ENCODE measurements at places on chromosomes 5 and 9.

GRCh38 chr5:131245312-131245711 is 18.5 kb upstream of the CDC42SE2 start:
- DNase-seq: no peak

GRCh38 chr9:126063326-126063725 is 263.3 kb upstream of the MVB12B start:
- DNase-seq: no peak

GRCh38 chr5:149397530-149397929 is 18.4 kb upstream of the IL17B start:
- no peak for DNase-seq

GRCh38 chr9:1047591-1048230 is 2.4 kb upstream of the DMRT2 start:
- DNase-seq: peak; percentile 41

GRCh38 chr5:107821288-107821687 is 150.6 kb upstream of the EFNA5 start:
- DNase-seq: no peak

GRCh38 chr9:133704711-133705181 is 33.4 kb downstream of the SARDH start:
- DNase-seq: no peak

DNA sequence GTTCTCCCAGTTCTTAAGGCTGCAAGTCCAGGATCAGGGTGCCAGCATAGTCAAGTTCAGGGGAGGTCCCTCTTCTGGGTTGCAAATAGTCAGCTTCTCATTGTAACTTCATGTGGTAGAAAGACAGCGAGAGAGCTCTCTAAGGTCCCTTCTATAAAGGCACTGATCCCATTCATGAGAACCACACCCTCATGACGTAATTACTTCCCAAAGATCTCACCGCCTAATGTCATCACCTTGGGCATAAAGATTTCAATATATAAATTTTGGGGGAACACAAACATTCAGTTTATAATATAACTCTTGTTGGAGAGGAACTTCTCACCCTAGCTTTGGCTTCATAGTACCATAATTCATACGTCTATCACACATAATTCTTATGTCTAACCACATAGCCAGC is 203.9 kb upstream of the VLDLR start:
- DNase-seq: no peak

DNA sequence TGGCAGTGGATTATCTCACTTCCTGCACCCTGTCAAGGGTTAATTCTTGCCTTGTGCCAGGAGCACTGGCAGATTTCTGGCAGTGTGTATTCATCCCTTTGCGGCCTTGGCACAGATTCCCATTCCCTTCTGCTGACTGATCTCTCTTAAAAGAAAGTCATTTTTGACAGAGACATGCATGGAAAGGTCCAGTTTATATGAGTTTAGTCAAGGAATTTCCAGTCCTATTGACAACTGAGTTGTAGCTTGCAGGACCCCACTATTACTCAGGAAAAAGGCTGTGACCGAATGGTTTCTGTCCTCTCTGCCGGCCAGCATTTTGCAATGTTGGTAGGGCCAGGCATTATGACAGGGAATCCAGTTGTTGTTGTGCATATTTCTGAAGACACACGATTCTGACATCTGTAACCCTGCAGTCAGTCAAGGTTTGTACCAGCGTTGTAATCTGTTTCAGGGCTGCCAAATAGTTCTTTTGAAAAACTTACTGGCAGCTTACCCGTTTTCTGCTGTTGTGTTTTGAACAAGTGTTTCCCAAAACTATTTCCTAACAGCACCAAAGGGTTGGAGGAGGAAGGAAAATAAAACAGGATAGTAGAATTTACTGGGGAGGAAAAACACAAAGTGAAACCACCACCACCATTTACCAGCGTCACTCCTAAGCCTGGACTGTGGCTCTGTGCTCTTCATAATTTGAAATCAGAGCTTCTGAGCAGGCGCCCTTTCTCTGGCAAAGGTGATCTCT is 243.4 kb upstream of the KLF4 start:
- no peak for DNase-seq

DNA sequence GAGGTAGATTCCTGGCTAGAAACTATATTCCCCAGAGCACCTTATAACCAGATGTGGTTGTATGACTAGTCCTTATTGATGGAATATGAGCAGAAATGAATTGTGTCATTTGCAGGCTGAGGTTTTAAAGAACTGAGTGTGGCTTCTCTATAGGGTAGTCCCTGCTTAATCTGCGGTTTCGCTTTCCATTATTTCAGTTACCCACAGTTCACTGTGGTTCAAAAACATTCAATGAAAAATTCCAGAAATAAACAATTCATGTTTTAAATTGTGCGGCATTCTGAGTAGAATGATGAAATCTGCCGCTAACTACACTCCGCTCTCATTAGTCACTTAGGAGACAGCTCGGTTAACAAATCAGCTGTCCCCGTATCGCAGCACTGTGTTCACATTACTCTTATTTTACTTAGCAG is 65.1 kb downstream of the ANKRD55 start:
- no peak for DNase-seq

- DNase-seq: no peak
These were observed 233.2 kb upstream of the PRDM9 start for GRCh38 chr5:23274171-23274570.

DNA sequence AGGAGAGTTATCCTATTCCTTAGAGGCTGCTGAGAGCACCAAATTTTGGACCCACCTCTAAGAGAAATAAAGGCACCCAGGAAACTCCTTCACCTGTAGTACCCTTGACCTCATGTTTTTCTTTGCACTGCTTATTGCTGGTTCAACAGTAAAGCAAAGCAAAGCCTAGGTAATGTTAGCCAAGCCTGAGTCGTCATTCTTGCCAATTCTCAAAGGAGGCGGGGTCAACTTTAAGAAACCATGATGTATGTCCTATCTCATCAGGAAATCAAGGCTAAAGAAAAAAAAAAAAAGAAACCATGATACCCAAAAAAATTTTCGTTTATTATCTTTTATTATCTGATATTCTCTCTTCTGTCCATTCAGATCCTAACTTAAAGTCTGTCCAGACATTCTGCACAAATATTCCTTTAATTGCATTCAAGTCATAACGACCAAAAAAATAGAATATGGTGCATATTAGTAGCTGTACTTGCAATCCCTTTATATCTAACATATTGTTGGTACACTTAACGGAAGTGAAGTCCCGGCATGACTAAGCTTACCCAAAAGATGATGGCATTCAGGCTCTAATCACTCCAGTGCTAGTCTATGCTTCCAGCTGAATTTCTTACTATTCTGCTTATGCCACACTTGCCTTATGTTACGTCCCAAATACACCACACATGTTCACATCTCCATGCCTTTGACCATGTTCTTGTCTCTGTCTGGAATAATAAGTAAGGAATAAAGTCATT is 1.8 kb downstream of the AUH start:
- DNase-seq: no peak

- DNase-seq: no peak
These were observed 14.3 kb upstream of the SNCAIP start for GRCh38 chr5:122297587-122298298.

GRCh38 chr9:89795538-89796195 is 190.9 kb downstream of the GADD45G start:
- DNase-seq: peak; percentile 49

- DNase-seq: no peak
These were observed 46.1 kb downstream of the NR6A1 start for GRCh38 chr9:124725068-124725452.

DNA sequence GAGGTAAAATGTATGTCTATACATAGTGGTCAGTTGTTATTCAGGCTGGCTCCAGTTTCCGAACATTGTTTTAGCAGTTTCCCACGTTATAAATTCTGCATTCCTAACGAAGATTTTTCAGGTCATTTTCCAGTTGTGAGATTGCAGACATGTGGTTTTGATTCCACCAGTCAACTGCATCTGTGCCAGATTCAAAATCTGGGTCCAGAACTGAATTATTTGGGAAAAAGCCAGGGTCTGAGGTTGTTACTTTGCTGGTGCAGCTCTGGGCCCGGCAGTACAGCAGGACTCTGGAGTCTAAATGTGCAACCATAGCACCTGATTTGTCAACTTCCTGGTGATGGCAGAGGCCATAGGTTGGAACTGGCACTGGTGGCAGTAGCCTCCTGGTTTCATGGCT is 105.7 kb upstream of the MEGF10 start:
- DNase-seq: no peak

- no peak for DNase-seq
These were observed 34.4 kb upstream of the CCDC112 start for GRCh38 chr5:115330830-115331229.

- no peak for DNase-seq
These were observed 117.4 kb downstream of the WNK2 start for GRCh38 chr9:93301291-93301811.

- no peak for DNase-seq
These were observed 21.1 kb upstream of the LVRN start for GRCh38 chr5:115941051-115941675.

DNA sequence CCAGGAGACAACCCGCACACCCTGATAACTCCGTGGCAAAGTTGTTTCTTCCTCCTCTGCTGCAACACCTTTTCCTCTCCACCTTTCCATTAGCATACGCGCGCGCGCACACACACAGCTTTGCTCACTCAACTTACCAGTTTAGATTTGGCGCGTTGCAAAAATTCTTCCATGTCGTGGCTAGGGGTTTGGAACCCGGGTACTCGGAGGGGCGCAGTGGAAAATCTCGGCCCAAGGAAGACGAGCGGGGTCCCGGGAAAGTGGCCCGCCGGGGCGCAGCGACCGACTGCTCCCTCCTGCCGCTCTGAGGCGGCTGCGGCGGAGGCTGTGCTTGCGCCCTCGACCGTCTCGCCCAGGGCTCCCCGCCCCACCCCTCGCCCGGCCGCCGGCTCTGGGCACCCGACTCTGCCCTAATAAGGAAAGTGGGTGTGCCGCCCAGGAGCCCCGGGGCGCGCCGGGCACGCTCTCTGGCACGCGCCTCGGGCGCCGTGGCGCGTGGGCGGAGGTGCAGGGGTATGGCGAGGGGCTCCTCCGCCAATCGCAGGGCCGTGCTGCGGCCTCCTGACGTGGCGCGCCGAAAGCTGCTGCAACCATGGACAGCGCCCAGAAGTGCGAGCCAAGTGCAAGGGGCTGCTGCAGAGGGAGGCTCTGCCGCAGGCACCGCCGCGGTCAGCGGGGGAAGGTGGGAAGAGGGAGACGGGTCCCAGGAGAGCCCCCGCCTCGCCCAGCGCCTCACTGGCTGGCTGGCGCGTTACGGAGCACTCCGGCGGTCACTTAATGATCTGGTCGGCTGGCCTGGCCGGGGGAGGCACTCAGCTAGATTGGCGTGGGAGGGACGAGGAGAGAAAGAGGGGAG is at the start of gene PRUNE2:
Gene PRUNE2, minus strand, starts transcription at position 324 of the 856 bp plus-strand sequence. Its CDS starts 151 bp downstream, at position 173.
- DNase-seq: peak; percentile 91

DNA sequence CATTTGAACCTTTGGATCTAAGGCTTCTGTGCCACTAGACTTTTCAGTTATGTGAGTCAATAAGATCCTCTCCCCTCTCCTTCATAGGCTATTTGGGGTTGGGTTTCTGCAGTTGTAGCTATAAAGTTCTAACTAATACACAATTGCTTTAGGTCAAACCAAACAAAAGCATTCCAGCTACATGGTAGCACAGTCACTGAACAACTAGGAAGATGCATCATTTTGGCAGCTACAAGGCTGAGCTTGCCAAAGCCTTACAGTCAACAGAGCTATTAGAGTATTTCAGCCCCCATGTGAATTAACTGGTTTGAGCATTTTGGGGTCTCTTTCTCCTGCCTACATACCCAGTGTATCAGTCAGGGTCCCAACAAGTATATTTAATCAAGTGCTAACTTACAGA is 234.6 kb downstream of the ZNF608 start:
- DNase-seq: no peak

DNA sequence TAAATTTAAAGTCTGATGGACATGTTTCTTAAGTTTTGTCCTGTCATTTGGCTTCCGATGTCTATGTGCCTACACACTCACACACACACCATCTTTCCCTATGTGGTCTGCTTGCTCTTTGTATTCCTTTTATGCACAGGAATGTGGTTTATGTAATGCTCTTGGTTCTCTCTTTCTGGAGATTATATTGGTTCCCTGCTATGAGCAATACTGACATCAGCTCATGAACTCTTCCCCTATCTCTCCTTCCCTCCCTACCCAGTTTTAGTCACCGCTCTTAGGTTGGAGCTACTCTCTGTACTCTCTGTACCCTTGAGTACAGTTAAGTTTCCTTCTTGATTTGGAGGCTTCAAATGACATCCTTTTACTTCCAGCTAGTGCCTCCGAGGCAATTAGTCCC is 77.9 kb upstream of the MVB12B start:
- no peak for DNase-seq

DNA sequence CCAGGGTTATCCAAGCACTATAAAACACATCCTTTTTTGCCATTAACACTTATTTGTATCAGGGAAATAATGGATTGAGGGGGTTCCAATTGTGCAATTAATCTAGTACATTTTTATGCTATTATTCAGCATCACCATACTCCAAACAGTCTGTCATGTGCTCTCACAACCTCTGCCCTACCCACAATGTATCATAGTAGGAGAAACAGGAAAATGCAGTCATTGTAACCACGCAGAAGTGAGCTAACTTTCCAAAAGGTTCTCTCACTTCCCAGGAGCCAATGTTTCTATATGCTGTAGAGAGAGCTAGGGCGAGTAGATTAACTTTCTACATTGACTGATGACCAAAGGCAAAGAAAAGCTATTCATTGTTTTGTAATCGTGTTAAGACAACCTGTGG is 29.8 kb downstream of the DAB2 start:
- no peak for DNase-seq

DNA sequence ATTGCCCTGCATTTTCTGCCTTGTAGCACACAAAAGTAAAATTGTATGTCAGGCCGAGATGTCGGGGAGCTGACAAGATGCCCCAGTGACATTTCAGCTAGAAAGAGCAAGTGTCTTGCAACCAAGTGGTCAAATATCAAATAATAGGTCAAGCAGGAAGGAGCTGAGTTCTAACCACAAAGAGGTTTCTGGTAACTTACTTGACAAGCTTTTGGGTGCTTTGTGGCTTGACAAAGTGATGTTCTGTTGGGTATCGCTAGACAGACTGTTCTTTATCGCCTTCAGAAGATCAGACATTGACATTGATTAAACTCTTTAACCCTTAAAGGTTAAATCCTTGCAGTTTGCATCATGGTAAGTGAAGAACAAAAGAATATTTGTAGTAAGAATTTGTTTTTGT is 419.9 kb downstream of the CCDC171 start:
- no peak for DNase-seq

GRCh38 chr5:102743900-102744299 is 11.2 kb upstream of the PAM start:
- no peak for DNase-seq

- no peak for DNase-seq
These were observed 29.8 kb downstream of the PIK3R1 start for GRCh38 chr5:68245319-68245718.

GRCh38 chr9:117744856-117745389 is 40.7 kb downstream of the TLR4 start:
- peak; percentile 37 for DNase-seq

GRCh38 chr5:75886706-75887105 is 169.5 kb upstream of the POC5 start:
- peak; percentile 10 for DNase-seq

DNA sequence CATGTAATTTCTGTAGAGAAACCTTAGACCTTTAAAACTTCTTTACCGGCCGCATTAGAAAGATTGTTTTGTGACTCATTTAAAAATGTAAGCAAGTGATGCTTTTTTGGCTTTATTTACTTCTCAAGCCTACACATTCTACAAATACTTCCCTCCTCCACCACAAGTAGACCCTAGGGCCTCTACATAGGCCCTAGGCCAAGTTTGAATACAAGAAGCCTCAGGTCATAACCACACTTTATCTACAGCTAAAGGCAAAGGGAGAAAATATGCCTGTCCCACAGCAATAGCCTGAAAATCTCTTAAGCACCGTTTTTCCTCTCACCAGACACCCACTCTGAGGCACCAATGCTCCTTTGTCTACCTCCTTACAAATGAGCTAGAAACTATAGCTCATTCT is 53.9 kb downstream of the CSNK1A1 start:
- no peak for DNase-seq
